ENCODE measurements at places on chromosomes 1 and 21. TPM values are rescaled to one million over a fixed set of nuclear protein-coding genes. Genes with fewer than 3 reads are reported as not detected.

- H3K27ac ChIP-seq = no peak overlapping the region
- no peaks in the 10 kb centered on the region for H3K27me3 ChIP-seq
- no peaks in the 10 kb centered on the region for H3K36me3 ChIP-seq
- no peaks in the 10 kb centered on the region for H3K4me1 ChIP-seq
Observed at GRCh38 chr1:61851849-61852669, 109.8 kb downstream of the PATJ start.

- H3K27me3 ChIP-seq = no peaks in the 10 kb centered on the region
- H3K36me3 ChIP-seq = no peaks in the 10 kb centered on the region
- H3K4me3 ChIP-seq = no peak overlapping the region
- H3K27ac ChIP-seq = peak overlapping the region; percentile 61
Observed at GRCh38 chr1:173473599-173474011, 3.5 kb upstream of the PRDX6 start.

GRCh38 chr1:63640633-63641567, 47.7 kb downstream of the PGM1 start:
- H3K27me3 ChIP-seq = no peaks in the 10 kb centered on the region
- no peak overlapping the region for H3K27ac ChIP-seq

DNA sequence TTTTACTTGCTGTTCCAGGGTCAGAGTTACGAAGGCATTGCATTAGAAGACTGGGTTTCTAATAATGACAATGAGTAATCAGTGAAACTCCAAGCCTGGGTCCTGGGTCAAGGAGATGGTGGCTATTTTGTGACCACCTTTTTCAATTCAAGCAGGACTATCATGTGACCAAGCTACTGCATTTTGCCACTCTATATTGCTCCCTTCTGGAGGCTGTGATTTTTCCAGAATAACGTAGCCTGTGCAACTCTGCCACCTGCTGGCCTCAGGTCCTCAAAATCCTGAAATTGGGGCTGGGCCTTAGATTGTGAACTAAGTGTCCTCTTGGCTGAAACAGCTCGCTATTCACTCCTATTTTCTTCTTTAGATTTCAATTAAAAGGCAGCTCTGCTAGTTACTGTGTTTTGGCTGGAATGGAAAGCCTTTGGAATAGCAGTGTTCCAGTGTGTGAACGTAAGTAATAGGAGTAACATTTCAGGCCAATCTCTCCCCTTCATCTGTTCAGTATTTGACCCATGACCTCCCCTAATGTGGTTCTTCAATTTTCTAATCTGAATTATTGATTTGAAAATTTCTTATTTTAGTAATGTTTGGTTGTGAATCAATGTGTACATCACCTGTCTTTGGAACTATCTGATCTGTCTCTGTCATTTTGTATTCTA, 52.9 kb upstream of the CD46 start:
- no peak overlapping the region for H3K4me3 ChIP-seq
- DNase-seq = peak; percentile 58
- H3K27me3 ChIP-seq = no peaks in the 10 kb centered on the region
- no peaks in the 10 kb centered on the region for H3K36me3 ChIP-seq
- no peaks in the 10 kb centered on the region for H3K4me1 ChIP-seq

- H3K4me3 ChIP-seq = no peak overlapping the region
- no peak for DNase-seq
- H3K4me1 ChIP-seq = peaks cover 11% of the 10 kb centered on the region
- H3K27me3 ChIP-seq = no peaks in the 10 kb centered on the region
- H3K27ac ChIP-seq = no peak overlapping the region
Observed at GRCh38 chr1:115310581-115311473, 27.2 kb downstream of the NGF start.

DNA sequence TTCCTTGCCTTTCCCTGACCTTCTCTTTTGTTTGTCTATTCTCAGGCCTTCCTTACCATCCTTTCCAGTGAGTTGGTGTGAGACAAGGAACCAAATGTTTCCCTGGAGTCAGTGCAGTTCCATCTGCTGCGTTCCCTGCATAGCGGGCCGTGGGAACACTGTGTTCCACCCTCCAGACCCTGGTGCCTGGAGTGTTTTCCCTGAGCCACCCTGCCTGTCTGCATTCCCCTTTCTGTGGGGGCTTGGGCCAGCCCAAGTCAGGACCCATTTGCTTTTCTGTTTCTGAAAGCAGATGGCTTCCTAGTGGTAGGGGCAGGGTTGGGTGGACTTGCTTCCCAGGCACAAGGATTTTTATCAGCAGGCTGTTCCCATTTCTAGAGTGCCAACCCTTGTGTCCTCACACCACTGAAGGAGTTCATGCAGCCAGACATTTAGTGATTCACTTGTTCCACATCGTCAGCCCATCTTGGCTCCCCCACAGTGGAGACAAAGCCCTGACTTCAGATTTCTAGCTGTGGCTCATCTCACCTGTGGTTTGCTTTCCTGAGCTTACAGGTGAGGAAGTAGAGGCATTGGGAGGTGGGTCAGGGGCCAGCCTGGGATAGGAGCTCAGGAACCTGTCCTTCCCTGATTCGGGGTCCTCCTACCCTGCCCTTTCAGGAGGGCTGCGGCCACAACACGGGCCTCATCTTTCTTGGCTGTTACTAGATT, 14.1 kb upstream of the MYOG start:
- H3K27me3 ChIP-seq = no peaks in the 10 kb centered on the region
- H3K4me1 ChIP-seq = no peaks in the 10 kb centered on the region
- DNase-seq = no peak
- no peaks in the 10 kb centered on the region for H3K36me3 ChIP-seq
- no peak overlapping the region for H3K27ac ChIP-seq

LAD1 gene
- total RNA-seq = 34.0 TPM

LCE2B gene
- not detected for total RNA-seq

DNA sequence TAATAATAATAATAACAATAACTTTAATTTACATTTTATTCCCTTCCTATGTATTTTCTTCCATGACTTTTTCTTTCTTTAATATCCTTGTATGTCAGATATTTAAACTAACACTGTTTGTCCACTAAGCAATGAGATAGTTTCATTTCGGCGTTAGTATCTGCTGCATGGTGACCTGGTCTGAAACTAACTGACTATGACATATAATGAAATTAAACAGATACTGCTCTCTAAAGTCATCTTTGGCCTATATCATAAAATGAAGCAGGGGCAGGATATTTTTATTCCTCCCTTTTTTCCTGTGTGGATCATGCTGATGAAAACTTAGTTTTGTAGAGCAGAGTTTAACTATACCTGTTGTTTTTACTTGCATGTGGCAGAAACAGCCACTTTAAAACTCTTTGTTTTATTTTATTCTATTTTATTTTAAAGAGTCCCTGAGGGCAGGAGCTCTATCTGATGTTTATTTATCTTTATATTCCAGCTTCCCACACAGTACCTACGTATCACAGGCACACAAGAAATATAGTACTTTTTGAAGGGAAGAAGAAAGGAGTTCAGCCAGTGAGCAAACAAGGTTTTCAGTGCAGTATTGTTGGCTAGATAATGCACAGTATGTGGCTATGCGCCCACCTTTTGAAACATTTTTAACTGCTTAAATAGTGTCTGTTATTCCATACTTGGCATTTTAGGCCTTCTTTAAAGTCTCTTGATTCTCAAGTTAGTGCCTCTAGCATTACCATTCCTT, 165.6 kb downstream of the PHTF1 start:
- H3K4me1 ChIP-seq = no peaks in the 10 kb centered on the region
- H3K36me3 ChIP-seq = peaks cover 4% of the 10 kb centered on the region
- H3K4me3 ChIP-seq = no peak overlapping the region
- H3K27me3 ChIP-seq = no peaks in the 10 kb centered on the region
- no peak overlapping the region for H3K27ac ChIP-seq
- DNase-seq = no peak

POMGNT1 gene
- 66.7 TPM for total RNA-seq

DNA sequence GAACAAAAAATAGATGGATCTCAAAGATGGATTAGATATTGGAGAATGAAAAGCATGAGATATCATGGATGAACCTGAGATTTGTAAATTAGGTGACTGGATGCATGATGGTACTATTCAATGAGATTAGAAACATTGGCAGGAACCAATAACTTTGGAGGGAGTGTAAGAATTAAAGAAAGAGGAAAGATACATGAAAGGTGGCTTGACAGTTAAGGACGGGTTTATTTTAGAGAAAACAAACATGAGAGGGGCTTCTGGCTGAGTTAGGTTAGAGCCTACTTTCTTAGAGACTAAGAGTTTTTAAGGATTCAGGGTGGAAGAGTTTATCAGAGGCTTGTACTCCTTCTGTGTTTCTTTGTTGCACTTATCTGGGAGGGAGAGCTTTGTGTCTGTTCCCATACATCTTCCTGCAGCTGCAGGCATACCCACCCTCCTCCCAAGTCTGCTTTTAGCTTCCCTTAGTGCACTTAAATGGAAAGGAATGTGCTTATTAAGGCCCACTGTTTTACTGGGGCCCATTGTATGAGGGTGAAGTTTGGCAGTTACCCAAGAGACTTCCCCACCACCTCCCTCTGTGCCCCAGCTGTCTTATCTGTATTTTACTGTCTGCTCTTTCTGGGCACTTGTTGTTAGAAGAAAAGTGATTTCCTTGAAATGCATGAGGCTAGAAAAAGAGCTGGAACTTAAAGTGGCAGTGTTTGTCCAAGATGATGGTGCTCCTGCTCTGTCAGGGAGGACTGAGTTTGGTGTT, 26.1 kb upstream of the CR2 start:
- no peaks in the 10 kb centered on the region for H3K27me3 ChIP-seq
- H3K36me3 ChIP-seq = no peaks in the 10 kb centered on the region

GRCh38 chr1:229848752-229849677, 218.0 kb upstream of the GALNT2 start:
- DNase-seq = no peak
- no peak overlapping the region for H3K4me3 ChIP-seq
- no peak overlapping the region for H3K27ac ChIP-seq
- no peaks in the 10 kb centered on the region for H3K36me3 ChIP-seq
- H3K4me1 ChIP-seq = no peaks in the 10 kb centered on the region

GRCh38 chr1:243374412-243374811, 118.6 kb downstream of the SDCCAG8 start:
- H3K27me3 ChIP-seq = no peaks in the 10 kb centered on the region
- DNase-seq = no peak
- H3K4me3 ChIP-seq = no peak overlapping the region
- peaks cover 10% of the 10 kb centered on the region for H3K36me3 ChIP-seq

C1orf94 gene
- not detected for total RNA-seq

- H3K27ac ChIP-seq = no peak overlapping the region
- H3K4me1 ChIP-seq = no peaks in the 10 kb centered on the region
- H3K4me3 ChIP-seq = no peak overlapping the region
Observed at GRCh38 chr1:243748706-243749283, 101.2 kb downstream of the AKT3 start.

DNA sequence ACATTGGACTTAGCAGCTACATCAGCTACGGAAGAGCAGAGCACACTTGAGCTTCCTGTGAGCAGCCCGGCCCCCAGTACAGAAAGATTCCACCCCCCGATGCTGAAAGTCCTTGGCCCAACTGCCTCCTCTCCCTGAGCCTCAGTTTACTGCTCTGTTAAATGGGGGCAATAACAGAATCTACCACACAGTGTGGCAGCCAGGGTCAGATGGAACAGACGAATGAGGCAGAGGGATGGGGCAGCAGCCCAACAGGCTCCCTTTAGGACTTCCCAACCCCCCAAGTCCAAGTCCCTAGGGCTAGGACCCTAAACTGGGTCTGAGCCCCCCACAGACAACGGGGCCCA, 22.9 kb upstream of the C1QA start:
- no peak for DNase-seq
- no peaks in the 10 kb centered on the region for H3K27me3 ChIP-seq
- H3K27ac ChIP-seq = no peak overlapping the region
- H3K36me3 ChIP-seq = no peaks in the 10 kb centered on the region
- no peak overlapping the region for H3K4me3 ChIP-seq

GRCh38 chr1:174777262-174777661, 222.5 kb upstream of the CACYBP start:
- no peak overlapping the region for H3K4me3 ChIP-seq
- no peaks in the 10 kb centered on the region for H3K4me1 ChIP-seq
- no peak overlapping the region for H3K27ac ChIP-seq

DNA sequence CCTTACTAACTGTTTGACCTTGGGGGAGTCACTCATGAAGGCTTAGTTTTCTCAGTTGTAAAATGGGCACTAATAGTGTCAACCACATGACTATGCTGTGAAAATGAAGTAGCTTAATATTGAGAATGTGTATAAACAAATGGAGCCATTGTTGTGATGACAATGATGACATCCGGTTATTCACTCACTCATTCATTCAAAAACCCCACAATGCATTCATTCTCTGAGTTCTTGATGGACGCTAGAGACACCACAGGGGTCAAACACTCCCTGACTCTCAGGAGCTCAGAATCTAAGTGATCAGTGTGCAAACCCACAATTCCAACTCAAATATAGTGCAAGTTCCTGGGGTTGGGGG, 138.9 kb downstream of the FOXD2 start:
- no peaks in the 10 kb centered on the region for H3K36me3 ChIP-seq
- DNase-seq = no peak

DNA sequence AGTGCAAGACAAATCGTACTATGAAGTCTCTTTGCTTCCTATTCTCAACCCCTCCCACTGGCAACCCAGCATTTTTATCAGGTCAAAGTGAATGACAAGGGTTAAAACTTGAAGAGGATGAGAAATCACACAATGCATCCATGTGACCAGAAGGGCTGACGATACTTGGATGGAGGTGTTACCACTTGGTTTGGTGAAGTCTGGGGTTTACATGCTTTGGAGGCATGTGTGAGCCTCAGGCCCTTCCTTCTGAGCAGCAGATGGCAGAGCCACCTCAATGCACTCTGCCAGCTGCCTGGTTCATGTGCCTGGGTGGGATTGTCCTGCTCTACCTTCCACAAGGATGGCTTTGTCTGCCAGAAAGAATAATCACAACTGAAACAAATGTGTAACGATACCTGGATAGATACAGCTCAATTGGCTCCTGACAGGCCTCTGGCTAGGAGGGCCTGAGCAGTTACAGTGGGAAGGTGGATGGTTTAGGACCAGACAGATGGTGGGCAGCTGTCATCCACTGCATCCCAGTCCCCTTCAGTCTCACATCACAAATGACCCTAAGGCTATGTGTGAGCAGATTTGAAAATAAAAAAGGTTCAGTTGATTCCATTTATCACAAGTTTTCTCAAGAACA, 51.5 kb upstream of the CNIH3 start:
- H3K4me1 ChIP-seq = no peaks in the 10 kb centered on the region
- DNase-seq = no peak
- H3K36me3 ChIP-seq = no peaks in the 10 kb centered on the region
- H3K27me3 ChIP-seq = no peaks in the 10 kb centered on the region
- H3K27ac ChIP-seq = no peak overlapping the region
- H3K4me3 ChIP-seq = no peak overlapping the region

PIGR gene
- total RNA-seq = 795 TPM

PLA2G2A gene
- total RNA-seq = 5.4 TPM

All from upper lobe of left lung (tissue), 6 donors.